ENCODE measurements at places on chromosomes 1 and 21.

- no peak for DNase-seq
Measured at GRCh38 chr1:226938903-226939437, 1.1 kb upstream of the COQ8A start.

DNA sequence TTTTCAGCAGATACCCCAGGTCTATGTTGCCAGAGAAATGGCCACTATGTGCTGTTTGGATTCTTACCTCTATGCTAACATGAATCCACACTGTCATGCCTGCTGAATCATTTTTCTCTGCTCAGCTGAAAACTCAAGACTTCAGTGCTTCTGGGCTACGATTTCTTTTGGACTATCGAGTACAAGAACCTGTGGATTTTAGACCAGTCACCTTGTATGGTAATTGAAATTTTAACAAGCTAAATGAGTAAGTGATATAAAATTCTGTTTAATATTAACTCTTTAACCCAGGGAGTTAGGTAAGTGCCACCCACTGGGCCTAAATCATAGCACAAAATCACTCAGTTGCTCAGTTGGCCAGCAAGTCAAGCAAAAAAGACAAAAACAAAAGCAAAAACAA, 35.8 kb downstream of the LHX8 start:
- no peak for DNase-seq

GRCh38 chr1:185894791-185895190, 160.6 kb downstream of the HMCN1 start:
- no peak for DNase-seq

GRCh38 chr21:44434568-44434925, 20.8 kb upstream of the LRRC3 start:
- no peak for DNase-seq

DNA sequence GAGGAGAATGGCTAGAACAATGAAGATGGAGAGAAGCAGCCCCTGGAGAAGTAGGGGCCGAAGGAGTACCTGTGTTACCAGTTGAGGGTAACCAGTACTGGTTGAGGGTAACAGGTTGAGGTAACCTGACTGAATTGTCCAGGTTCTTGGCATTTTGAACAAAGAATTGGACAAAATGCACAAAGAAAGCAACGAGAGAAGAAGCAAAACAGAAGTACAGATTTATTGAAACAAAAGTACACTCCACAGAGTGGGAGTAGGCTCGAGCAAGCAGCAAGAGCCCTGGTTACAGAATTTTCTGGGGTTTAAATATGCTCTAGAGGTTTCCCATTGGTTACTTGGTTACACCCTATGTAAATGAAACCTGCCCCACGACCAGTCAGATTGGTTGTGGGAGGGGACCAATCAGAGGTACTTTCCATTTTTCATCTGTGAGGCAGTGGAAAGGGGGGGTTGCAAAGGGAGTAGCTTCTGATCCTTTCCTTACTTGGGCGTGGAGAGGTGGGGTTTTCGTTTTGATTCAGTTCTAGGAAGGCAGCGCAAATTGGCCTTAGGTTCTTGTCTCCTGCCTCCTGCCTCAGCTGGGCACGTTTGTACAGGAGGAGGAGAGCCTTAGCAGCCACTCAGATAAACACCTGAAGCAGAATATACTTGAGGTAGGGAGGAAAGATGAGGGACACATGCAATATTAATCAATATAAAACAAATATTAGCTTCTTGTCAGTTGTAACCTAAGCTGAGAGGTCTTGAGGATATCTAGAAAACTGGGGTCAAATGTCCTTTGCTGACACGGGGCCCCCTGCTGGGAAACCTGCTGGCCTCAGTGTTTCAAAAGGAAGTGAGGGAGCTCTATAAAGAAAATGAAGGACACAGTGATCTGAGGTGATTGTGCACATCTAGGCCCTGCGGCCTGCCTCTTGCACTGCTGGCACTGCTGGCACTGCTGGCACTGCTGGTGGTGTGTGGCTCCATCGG, 14.3 kb upstream of the LSM10 start:
- peak; percentile 50 for DNase-seq

DNA sequence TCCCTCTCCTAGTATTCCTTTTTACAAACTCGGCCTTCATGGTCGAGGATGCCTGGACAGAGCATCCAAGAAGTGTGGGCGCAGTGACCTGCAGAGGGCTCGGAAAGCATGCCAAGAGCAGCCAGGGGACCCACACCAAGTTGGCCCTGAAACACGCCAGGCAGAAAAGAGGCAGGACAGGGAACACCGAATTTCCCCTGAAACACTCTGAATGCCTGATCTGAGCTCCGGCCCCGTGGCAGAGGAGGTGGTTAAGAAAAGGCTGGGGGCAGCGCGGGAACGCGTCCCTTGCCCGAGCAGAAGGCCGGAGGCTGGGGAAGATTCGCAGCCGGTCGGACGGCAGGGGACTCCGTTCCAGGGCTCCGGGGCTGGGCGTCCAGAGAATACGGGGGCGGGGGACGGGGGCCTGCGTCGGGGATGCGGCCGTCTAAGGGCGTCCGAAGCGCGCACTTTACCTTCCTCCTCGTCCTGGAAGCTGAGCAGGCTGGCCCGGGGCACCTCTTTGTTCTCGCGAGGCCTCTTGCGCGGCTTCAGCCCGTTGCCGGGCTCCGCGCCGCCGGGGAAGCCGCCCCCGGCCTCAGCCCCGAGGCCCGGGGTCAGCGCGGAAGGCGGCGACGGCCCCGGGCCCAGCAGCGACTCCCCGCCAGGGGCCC, 558 bp downstream of the PAXBP1 start:
- DNase-seq: peak; percentile 52

- no peak for DNase-seq
Measured at GRCh38 chr21:19322360-19322759, 918.8 kb upstream of the TMPRSS15 start.

GRCh38 chr1:5887971-5888361, 104.3 kb downstream of the NPHP4 start:
- no peak for DNase-seq

DNA sequence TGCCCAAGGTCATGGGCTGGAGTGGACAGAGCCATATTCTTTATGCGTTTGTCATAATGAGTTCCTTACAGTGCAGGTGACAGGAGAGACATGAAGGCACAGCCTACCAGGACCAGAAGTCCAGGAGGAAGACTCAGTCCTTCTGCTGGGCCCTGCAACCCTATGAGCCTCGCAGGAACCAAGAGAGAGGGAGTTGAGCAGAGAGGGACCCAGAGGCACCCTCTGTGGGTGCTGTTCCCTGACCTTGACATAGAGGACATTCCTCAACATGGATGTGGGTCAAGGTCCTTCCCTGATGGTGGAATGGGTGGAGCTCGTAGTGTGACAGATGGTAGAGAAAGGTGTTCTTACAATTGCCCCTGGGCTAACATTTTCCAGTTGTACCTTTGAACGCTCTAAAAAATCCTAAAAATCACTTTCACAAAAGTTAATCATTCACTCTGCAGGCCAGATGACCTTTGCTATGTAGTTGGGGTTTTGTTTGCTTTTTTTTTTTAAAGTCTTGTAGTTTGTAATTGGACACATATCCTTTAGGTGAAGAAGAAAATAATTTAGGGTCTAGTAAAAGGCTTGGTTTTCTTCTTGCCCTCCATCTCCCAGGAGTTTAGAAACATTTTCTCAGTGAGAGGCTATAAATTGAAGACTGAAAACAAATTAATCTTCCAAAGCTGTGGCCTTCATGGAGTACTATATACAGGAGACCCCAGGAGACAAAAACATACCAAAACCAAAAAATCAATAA, 41.9 kb downstream of the MAB21L3 start:
- DNase-seq: no peak

GRCh38 chr1:168520832-168521231, 23.0 kb downstream of the XCL2 start:
- DNase-seq: no peak

DNA sequence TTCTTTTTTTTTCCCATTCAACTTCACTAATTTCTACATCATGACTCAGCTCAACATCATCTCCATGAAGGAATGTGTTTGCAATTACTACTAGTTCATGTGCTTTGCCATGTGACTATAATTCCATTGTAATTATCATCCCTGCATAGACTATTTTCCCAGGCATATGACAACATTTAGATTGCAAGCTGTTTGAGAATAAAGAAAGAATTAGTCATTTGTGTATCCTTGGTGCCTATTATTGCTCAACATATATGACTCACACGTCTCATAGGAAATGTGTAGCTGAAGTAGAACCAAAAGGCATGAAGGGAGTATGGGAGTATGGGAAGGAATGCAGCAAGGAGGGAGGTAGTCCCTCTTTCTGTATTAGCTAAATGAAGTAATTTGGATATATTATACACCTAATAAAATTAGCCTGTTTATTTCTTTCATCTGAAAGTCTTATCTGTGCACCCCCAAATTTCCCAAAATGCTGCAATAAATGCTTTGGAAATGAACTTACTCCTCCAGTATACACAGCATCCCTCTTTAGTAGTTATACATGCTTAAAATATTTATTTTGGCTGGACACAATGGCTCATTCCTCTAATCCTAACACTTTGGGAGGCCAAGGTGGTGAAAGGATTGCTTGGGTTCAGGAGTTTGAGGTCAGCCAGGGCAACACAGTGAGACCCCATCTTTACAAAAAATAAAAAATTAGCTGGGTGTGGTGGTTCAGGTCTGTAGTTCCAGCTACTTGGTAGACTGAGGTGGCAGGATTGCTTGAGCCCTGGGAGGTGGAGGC, 316.9 kb upstream of the ADGRL4 start:
- DNase-seq: no peak

GRCh38 chr1:17245816-17246325, 3.0 kb upstream of the PADI3 start:
- DNase-seq: no peak

- DNase-seq: no peak
Measured at GRCh38 chr1:42932442-42932941, 26.2 kb downstream of the SLC2A1 start.

GRCh38 chr1:237154157-237154556, 112.2 kb downstream of the RYR2 start:
- peak; percentile 4 for DNase-seq
